A549 treated with GW870086 at 1 μM for 4 hours (cell line): ENCODE measurements at places on chromosomes 2 and 18. TPM values are rescaled to one million over a fixed set of nuclear protein-coding genes. Genes with fewer than 3 reads are reported as not detected.

The FAM117B gene
- total RNA-seq, result 1.8 to 2.4 TPM (median 2.3 TPM) in 5 replicates

The OR6B2 gene
- total RNA-seq, result not detected in 5 replicates

The NGEF gene
- total RNA-seq, result 14.5 to 19.4 TPM (median 18.1 TPM) in 5 replicates

The EIF4E2 gene
- total RNA-seq, result 85.6 to 170 TPM (median 89.9 TPM) in 5 replicates

The PREB gene
- 48.6 to 60.4 TPM (median 59.1 TPM) in 5 replicates for total RNA-seq

The SMYD5 gene
- 51.4 to 55.4 TPM (median 53.6 TPM) in 5 replicates for total RNA-seq

The ACVR1C gene
- total RNA-seq, result 0.03 to 0.05 TPM in 2 of 5 replicates, not detected in the others

The RAB27B gene
- 8.1 to 12.4 TPM (median 9.0 TPM) in 5 replicates for total RNA-seq

The USP34 gene
- 48.6 to 54.4 TPM (median 51.4 TPM) in 5 replicates for total RNA-seq

The GAREM1 gene
- total RNA-seq, result 4.9 to 6.9 TPM (median 6.1 TPM) in 5 replicates

The TMEM163 gene
- 0.06 to 0.17 TPM (median 0.16 TPM) in 4 of 5 replicates, not detected in the other for total RNA-seq

The ACADL gene
- 0.06 to 0.09 TPM (median 0.07 TPM) in 3 of 5 replicates, not detected in the others for total RNA-seq

The PDE1A gene
- total RNA-seq, result 0.15 to 0.19 TPM (median 0.17 TPM) in 4 of 5 replicates, not detected in the other

The MAP3K2 gene
- 11.8 to 25.9 TPM (median 21.2 TPM) in 5 replicates for total RNA-seq

The DHRS9 gene
- total RNA-seq, result 2.7 to 4.2 TPM (median 3.5 TPM) in 5 replicates

The PDE11A gene
- total RNA-seq, result 0.27 to 0.67 TPM (median 0.49 TPM) in 5 replicates

The IMPACT gene
- total RNA-seq, result 11.5 to 14.1 TPM (median 13.2 TPM) in 5 replicates

The BOLL gene
- total RNA-seq, result not detected in 5 replicates

The VWC2L gene
- not detected in 5 replicates for total RNA-seq

The CHRNG gene
- not detected in 5 replicates for total RNA-seq

The MOCOS gene
- 2.8 to 4.6 TPM (median 4.4 TPM) in 5 replicates for total RNA-seq

The LHCGR gene
- total RNA-seq, result not detected in 5 replicates

The FLACC1 gene
- 0.19 to 0.22 TPM in 2 of 5 replicates, not detected in the others for total RNA-seq

The IHH gene
- 0.13 to 0.45 TPM (median 0.31 TPM) in 5 replicates for total RNA-seq

The UPP2 gene
- total RNA-seq, result not detected in 5 replicates

The ST8SIA3 gene
- not detected in 5 replicates for total RNA-seq

The CNOT9 gene
- 38.7 to 43.9 TPM (median 39.6 TPM) in 5 replicates for total RNA-seq

The MTA3 gene
- 27.7 to 34.3 TPM (median 31.1 TPM) in 5 replicates for total RNA-seq

The SCYGR4 gene
- total RNA-seq, result not detected in 5 replicates

The MATN3 gene
- total RNA-seq, result 11.4 to 19.0 TPM (median 17.5 TPM) in 5 replicates

The SLC5A7 gene
- not detected in 5 replicates for total RNA-seq

The STAT4 gene
- 3.9 to 7.0 TPM (median 5.5 TPM) in 5 replicates for total RNA-seq

The RNF125 gene
- 0.19 to 0.42 TPM (median 0.31 TPM) in 5 replicates for total RNA-seq

The RSAD2 gene
- 0.13 to 0.30 TPM (median 0.25 TPM) in 5 replicates for total RNA-seq

The CPO gene
- not detected in 5 replicates for total RNA-seq

The CRYGD gene
- not detected in 5 replicates for total RNA-seq

The EN1 gene
- 0.58 to 1.1 TPM (median 0.87 TPM) in 5 replicates for total RNA-seq

The EVA1A gene
- total RNA-seq, result 9.1 to 11.8 TPM (median 10.9 TPM) in 5 replicates

The DSC3 gene
- total RNA-seq, result 1.2 to 1.7 TPM (median 1.5 TPM) in 5 replicates

The AQP12B gene
- not detected in 5 replicates for total RNA-seq

The VWA3B gene
- 0.37 to 0.61 TPM in 2 of 5 replicates, not detected in the others for total RNA-seq

The MDH1B gene
- total RNA-seq, result 1.1 to 2.3 TPM (median 1.5 TPM) in 5 replicates

The PRSS56 gene
- 0.09 to 0.16 TPM (median 0.11 TPM) in 5 replicates for total RNA-seq

The ALPI gene
- total RNA-seq, result 0.06 to 0.15 TPM in 2 of 5 replicates, not detected in the others

The IL1A gene
- total RNA-seq, result 0.09 to 0.35 TPM (median 0.21 TPM) in 5 replicates

The SPEG gene
- total RNA-seq, result 5.4 to 12.9 TPM (median 8.1 TPM) in 5 replicates

The PTPRM gene
- 27.8 to 36.9 TPM (median 32.3 TPM) in 5 replicates for total RNA-seq
